Suppressor macrophage treated with lipopolysaccharide for 1 hour (primary cell): ENCODE measurements at places on chromosomes 2 and 18.

- DNase-seq, result peak; percentile 68
Observed at GRCh38 chr2:61793389-61793836, 60.4 kb downstream of the FAM161A start.

GRCh38 chr2:174051741-174052583 is 86.8 kb upstream of the SP3 start:
- DNase-seq, result no peak

DNA sequence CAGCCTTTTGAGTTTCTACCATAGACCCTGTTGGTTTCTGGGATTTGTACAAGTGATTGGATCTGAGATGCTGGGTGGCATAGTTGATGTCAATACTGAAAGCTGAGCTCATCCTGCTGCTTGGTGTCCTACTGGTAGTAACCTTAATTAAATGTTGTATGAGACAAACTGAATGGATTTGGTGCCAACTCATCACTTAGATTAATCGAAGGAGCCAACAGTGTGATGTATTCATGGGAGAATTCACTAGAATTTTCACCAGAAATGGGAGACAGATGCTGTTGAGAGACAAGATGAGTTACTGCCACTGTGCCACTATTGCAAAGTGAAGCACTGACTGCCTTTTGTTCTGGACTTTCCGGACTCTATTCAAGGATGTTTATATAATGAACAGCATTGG is 158.5 kb downstream of the THADA start:
- no peak for DNase-seq

- no peak for DNase-seq
Observed at GRCh38 chr18:44981121-44981520, 300.4 kb downstream of the SETBP1 start.

DNA sequence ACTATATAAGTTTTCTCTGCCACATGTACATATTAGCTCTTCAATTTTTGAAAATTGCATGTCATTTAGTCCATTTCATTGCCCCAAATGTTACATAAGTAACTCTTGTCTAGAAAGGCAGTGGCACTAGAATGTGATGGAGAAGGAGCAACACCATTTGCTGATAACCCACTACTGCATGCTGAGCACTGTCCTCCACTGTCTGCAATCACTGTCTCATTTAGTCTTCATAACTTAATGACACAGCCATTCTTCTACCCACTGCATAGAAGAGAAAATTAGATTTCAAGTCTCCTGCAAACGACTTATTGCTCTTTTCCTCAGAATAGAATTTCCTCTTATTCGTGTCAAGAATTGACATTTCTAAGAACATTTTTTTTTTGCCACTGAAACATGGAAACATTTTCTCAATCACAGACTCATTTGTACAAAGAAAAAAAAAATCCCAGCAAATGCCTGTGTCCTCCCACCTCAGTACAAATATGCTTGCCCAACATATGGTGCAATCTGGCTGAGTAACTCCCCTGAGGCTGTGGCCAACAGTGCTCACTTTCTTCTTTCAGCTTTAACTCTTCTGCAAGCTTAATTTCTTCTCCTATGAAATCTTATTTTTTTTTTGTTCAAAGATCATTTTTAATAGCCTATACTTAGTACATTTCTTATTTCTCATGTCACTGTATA is 768.6 kb upstream of the HS6ST1 start:
- DNase-seq, result peak; percentile 24

- peak; percentile 87 for DNase-seq
Observed at GRCh38 chr2:42835577-42836371, 43.4 kb upstream of the HAAO start.
